ENCODE measurements at places on chromosomes 1 and 21. TPM values are rescaled to one million over a fixed set of nuclear protein-coding genes. Genes with fewer than 3 reads are reported as not detected.

The VTCN1 gene
- not detected for polyA plus RNA-seq

The OR2M3 gene
- polyA plus RNA-seq, result not detected

The SPRR4 gene
- not detected for polyA plus RNA-seq

The KCNE2 gene
- polyA plus RNA-seq, result not detected

The PCSK9 gene
- polyA plus RNA-seq, result not detected

The TTC22 gene
- polyA plus RNA-seq, result 0.97 TPM

The TPTE gene
- polyA plus RNA-seq, result not detected

The S100A16 gene
- not detected for polyA plus RNA-seq

The LCE3E gene
- not detected for polyA plus RNA-seq

The USH2A gene
- not detected for polyA plus RNA-seq

The USP25 gene
- 18.3 TPM for polyA plus RNA-seq

The SDCCAG8 gene
- 53.7 TPM for polyA plus RNA-seq

The TSPAN2 gene
- polyA plus RNA-seq, result 0.31 TPM

The LHX8 gene
- polyA plus RNA-seq, result not detected

The TRNP1 gene
- not detected for polyA plus RNA-seq

The NT5C1A gene
- not detected for polyA plus RNA-seq

The KRTAP10-6 gene
- polyA plus RNA-seq, result not detected

The SMCP gene
- not detected for polyA plus RNA-seq

The CD160 gene
- polyA plus RNA-seq, result 0.51 TPM

The LCE1B gene
- polyA plus RNA-seq, result not detected

The CYP4Z1 gene
- not detected for polyA plus RNA-seq
